ENCODE measurements at places on chromosomes 4 and X.

GRCh38 chr4:6880691-6881090, 28.9 kb upstream of the TBC1D14 start:
- no peak for DNase-seq

GRCh38 chr4:148454835-148455234, 12.6 kb upstream of the NR3C2 start:
- no peak for DNase-seq

DNA sequence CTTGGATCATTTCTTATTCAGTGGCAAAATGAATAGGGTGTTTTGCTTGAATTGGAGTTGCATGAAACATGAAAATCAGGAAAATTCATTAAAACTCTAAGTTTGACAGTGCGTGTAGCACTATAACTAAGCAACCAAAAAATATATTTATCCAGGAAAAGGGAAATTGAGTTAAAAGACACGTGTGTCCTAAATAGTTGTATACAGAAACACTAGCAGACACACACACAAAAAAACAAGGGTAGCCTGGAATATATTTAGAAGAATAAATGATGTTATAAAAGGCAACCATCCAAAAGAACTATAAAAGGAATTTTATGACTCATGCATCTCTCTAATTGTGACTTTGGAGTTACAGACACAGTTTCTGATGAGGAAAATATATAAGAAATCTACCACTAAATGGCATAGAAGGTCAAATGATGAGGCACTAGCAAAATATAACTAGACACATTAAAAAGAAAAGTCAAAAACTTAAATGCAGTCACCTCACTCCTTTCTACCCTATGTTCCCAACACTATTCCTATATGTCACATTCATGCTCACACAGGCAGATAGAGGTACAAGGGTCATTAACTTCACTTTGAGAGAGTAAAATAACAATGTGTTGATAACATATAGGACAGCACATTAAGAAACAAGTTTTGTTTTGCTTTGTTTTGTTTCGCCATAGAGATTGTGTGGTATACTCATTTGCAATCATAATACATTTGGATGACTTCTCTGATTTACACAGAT, 793.6 kb upstream of the INTU start:
- no peak for DNase-seq

DNA sequence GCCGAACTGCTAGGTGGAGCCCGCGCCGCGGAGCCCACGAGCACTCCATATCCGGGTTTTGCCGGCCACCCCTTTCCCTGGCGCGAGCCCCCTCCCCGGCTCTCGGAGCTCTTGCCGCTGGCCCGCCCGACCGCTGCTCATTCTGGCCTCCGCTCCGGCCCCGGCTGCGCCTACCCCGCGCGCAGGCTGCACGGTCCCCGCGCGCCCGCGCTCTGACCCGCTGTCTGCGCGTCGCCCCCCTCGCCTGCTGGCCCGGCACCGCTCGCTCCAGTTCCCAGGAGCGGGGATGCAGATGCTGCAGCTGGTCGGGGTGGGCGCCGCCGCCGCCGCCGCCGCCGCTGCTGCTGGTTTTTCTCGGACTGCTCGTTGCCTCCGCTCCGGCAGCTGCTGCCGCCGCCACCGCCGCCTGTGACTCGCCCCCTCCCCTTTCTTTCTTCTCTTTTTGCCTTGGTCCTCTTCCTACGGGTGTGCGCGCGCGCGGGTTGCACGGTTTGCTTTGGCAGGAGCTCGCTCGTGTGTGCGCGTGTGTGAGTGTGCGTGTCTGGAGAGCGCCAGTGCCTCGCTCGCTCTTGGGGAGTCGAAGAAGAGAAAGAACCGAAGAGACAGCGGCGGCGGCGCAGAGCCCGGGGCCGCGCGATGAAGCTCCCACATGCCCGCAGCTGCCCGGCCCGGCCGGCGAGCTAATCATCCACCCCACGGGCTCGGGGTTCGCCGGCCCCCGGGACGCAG, at the start of gene ADGRL3:
ADGRL3 (plus strand) TSS at position 140 of the 729 bp plus-strand sequence.
- DNase-seq = no peak

GRCh38 chrX:55326985-55327384, 62.3 kb upstream of the PAGE3 start:
- no peak for DNase-seq

- DNase-seq = no peak
Measured at GRCh38 chr4:70533211-70533610, 14.8 kb downstream of the AMTN start.

GRCh38 chr4:52037689-52038102, 403 bp downstream of the SGCB start:
- DNase-seq = no peak

GRCh38 chr4:18203966-18204365, 182.4 kb upstream of the LCORL start:
- no peak for DNase-seq

GRCh38 chr4:26220696-26221095, 100.1 kb upstream of the RBPJ start:
- DNase-seq = no peak

- no peak for DNase-seq
Measured at GRCh38 chrX:26008042-26008441, 130.1 kb upstream of the MAGEB18 start.

DNA sequence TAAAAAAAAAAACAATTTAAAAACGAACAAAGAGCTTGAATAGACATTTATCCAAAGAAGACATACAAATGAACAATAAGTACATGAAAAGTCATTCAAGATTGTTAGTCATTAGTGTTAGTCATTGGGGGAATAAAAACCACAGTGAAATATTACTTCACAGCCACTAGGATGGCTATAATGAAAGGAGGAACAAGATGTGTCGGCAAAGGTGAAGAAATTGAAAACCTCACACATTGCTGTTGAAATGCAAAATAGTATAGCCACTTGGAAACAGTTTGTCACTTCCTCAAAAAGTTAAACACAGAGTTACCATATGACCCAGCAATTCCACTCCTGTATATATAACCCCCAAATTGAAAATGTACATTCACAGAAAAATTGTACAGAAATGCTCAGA, 45.2 kb upstream of the SLC39A8 start:
- DNase-seq = no peak

DNA sequence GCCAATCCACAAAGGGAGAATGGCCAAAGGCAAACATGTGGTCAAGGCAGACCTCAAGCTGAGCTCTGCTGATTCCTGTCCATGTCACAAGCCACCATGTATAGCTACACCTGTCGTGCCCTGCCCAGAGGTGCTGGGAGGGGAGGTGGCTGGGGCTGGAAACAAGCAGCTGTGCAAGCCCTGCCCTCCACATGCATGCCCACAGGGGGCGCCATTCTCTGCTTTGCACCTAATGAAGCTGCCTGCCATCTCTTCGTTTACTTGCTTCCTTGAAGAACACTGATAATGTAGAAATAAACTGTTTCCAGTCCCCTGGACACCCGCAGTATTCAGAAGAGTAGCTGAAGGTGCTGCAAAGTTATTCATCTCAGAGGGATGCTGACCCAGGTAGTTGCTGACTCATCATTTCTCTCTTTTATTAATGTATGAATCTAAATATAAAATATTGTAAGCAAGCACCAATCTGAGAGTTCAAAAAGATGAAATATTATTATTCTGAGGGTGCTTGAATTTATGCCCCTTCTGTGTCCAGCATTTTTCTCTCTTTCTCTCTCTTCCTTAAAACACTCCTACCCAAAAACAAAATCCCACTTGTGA, 278.6 kb downstream of the ADGRA3 start:
- DNase-seq = no peak

- DNase-seq = peak; percentile 79
Measured at GRCh38 chr4:120922381-120923206, at the start of gene PRDM5. Gene PRDM5, minus strand, starts transcription at chr4:120922726. Its CDS starts 118 bp downstream, at chr4:120922608.

DNA sequence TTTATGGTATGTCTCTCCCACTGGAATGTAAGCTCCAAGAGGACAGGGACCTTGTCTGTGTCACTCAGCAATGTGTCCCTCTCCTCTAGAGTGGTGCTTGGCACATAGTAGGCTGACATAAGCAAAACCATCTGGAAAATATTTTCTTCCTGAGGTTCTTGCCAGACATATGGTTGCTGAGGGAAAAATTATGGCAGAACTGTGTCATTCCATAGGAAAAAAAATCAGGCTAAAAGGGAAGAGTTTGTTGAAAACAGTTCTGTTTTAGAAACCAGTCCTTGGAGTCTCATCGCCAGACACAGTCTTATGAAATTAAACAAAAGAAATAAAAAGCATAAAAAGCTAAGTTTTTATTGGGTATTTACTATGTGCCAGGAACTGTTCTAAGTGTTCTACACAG, 60.9 kb downstream of the RTL9 start:
- DNase-seq = no peak

DNA sequence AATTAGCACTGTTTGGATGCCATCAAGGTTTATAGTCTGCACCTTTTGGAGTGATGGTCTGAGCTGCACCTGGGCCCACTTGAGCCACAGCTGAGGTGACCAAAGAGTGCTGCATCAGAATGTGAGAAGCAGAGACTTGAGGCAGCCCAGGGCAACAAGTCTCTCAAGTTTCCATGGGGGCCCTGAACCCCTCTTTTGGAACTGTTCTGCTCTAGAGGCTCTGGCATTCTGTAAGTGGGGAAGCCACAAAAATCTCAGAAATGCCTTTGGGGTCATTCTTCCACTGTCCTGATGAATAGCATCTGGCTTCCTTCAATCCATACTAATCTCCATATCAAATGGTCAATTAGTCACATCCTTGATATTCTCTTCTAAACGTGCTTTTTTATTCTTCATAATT, 298.4 kb upstream of the MAOA start:
- no peak for DNase-seq

GRCh38 chr4:121016611-121017010, 55.7 kb downstream of the NDNF start:
- DNase-seq = no peak

- no peak for DNase-seq
Measured at GRCh38 chrX:1323315-1323714, 13.3 kb upstream of the IL3RA start.

DNA sequence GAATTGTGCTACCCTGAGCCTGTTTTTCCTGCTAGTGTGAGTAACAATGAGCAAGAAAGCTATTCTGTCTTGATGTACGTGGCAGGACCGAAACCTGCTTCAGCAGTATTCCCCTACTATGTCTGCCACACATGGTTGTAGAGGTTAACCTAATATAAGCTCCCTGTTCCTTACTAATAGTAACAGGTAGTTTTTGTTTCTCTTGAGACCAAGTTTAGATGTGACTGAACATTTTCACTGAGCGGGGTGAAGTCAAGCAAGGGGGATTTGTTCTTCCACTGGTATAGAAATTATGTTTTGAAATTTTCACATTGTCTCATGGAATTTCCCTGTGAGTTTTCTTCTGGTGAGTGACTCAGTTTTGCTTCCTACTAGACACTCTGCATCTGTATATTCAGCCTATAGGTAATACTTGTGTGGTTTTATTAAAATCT, 37.3 kb downstream of the RRAGB start:
- no peak for DNase-seq

- no peak for DNase-seq
Measured at GRCh38 chr4:25223802-25224375, 9.9 kb upstream of the PI4K2B start.

GRCh38 chr4:38519666-38520065, 144.3 kb upstream of the KLF3 start:
- DNase-seq = no peak

GRCh38 chr4:159212675-159213293, 109.9 kb downstream of the RAPGEF2 start:
- no peak for DNase-seq

- no peak for DNase-seq
Measured at GRCh38 chrX:117843749-117844148, 272.9 kb downstream of the KLHL13 start.

DNA sequence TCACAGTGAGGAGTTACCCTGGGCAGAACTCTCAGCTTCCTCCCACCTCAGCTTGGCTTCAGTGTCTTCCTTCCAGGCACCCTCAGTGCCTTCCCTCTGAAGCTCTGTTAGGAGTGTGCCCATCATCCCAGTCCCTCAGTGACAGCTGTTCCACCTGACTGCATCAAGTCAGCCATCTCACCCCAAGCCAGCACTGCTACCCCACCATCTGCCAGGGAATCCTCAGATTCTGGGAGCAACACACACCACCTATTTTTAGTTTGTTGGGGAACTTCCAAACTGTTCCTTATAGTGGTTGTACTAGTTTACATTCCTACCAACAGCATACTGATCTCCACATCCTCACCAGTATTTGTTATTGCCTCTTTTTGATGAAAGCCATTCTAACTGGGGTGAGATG, 182.9 kb downstream of the RELL1 start:
- DNase-seq = no peak

DNA sequence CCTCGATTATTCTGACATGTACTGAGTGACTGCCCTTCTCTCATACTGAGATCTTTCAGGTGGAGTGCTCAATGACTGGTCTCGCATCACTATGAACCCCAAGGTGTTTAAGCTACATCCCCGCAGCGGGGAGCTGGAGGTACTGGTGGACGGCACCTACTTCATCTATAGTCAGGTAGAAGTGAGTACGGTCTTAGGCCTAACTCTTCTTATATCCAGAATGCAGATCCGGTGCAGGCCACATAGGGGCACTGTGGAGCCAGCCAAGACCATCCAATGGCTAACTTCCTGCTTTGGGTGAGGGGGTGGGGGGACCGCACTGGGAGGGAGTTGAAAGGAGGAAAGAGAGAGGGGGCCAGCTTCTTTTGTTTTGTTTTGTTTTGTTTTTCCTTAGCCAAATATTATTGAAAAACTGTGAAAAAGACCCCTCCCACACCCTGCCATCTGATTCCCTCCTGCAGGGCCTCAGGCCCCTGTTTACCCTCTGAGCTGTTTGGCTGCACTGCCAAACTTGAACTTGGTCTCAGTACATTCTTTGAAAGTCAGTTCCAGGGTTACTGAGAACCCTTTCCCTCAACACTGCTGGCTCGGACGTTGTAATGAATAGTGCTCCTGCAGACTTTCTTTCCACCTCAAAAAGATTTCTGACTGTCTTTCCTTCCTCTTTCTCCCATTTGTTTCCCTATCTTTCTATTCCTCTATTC, 16.2 kb downstream of the AWAT2 start:
- no peak for DNase-seq

GRCh38 chrX:116172976-116173375, 2.4 kb downstream of the AGTR2 start:
- no peak for DNase-seq

DNA sequence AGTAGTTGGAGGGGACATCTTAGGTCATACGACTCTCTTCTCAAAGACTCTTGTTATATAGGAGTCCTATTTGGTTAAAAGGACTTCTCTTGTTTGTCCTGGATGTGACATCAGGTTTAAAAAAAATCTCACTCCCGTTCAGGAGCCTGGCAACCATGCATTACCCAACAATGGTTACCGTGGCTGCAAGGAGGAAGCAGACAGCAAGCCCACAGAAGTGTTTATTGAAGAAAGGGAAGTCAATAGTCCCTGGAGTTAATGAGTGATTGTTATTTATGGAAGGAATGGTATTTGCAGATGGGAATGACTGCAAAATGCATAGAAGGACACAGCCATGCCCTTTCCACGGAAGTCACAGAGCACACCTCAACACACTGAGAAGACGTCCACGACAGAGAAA, 75.9 kb upstream of the ENPP6 start:
- DNase-seq = peak; percentile 83

DNA sequence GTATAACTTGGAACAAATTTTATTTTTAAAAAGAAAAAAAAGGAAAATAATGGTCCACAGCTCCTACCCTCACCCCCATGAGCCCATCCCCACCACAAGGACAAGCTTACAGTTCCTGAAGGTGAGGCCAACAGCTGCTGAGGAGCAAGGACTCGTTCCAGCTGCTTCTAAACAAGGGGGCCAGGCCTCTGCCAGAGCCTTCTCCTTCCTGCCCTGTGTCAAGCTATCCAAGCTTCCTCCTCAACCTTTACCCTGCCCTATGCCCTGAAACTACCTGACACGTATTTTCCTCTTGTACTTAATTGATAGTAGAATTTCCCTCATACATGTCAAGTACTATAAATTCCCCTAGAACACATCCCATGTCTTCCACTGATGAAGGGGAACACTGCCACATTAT, 8.8 kb downstream of the SH3D19 start:
- no peak for DNase-seq

- no peak for DNase-seq
Measured at GRCh38 chrX:28848707-28849106, 261.5 kb downstream of the IL1RAPL1 start.
